ENCODE measurements at places on chromosomes 11 and 22. TPM values are rescaled to one million over a fixed set of nuclear protein-coding genes. Genes with fewer than 3 reads are reported as not detected.
A peak's percentile ranks its signal among the peaks of the same experiment; 100 is the strongest.

The NRGN gene
- 11.0 TPM for polyA plus RNA-seq

GRCh38 chr11:117197516-117198456 lies 1.4 kb upstream of the TAGLN start:
- DNase-seq: no peak

DNA sequence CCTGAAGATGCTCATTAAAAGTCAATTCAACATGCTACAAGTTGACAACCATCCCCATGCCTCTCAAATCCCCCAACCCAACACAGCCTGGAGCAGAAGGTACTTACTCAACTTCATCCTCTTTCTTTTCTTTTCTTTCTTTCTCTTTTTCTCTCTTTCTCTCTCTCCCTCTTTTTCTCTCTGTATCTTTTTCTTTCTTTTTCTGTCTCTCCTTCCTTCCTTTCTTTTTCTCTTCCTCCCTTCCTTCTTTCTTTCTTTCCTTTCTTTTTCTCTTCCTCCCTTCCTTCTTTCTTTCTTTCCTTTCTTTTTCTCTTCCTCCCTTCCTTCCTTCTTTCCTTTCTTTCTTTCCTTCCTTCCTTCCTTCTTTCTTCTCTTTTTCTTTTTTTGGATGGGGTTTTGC lies 135.7 kb upstream of the SEZ6L start:
- DNase-seq: no peak

- no peak for DNase-seq
These were observed 24.3 kb upstream of the SMCO4 start for GRCh38 chr11:93567401-93567895.

The C22orf31 gene
- polyA plus RNA-seq: not detected

DNA sequence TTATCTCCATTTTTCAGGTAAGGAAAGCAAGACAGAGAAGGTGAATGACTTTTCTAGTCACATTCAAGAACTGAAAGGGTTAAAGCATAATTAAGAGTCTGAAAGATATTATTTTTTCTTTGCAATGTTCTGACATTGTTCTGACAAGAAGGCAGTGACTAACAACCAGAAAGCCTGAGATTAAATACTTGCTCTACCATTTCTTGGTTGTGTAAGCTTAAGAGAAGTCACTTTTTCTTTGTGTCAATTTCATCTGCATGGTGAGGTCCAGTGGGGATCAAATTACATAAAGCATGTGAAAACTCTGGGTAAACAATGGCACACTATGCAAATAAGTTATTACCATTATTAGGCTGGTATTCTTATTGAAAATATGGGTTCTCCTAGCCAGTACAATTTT lies 73.7 kb downstream of the PHF21A start:
- no peak for DNase-seq

The LDLRAD3 gene
- polyA plus RNA-seq: 0.01 TPM

DNA sequence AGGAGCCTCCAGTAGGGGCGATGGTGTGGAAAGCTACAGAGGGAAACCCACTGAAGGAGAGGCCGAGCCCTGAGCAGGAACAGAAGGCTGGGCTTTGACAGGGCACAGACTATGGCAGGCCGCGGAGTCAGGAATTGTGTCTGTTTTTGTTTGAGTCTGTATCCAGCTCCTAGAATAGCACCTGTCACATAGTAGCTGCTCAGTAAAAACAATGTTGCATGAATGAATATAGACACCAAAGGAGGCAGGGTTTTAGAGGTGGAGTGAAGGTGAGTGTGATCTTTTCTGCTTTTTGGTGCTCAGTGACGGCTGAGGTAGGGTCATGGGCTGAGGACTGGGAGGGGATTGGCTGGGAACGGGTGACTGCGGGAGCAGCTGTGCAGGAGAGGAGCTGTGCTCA lies 18.5 kb upstream of the APOBEC3A start:
- DNase-seq: no peak

The TPST2 gene
- 46.9 TPM for polyA plus RNA-seq

GRCh38 chr22:35627267-35628041 lies 10.3 kb upstream of the MB start:
- peak; percentile 32 for DNase-seq

DNA sequence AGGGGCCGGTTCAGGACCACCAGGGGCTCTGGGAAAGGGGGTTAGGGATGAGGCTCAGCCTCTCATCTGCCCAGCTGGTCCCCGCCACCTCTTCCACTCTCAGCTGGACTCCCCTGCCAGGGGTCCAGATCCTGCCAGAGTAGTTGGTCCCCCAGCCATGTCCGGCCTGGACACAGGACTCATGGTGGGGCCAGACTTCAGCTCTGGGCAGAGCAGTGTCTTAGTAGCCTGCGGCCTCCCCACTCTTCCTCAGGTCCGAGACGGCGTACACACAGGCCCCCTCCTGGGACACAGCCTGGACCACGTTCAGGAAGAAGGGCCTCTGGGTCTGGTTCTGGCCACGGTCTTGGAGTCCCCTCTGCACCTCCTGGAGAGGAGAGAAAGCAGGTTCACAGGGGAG lies 25.1 kb downstream of the GGT5 start:
- DNase-seq: no peak

GRCh38 chr11:26608507-26609146 lies 36.6 kb upstream of the MUC15 start:
- DNase-seq: no peak

DNA sequence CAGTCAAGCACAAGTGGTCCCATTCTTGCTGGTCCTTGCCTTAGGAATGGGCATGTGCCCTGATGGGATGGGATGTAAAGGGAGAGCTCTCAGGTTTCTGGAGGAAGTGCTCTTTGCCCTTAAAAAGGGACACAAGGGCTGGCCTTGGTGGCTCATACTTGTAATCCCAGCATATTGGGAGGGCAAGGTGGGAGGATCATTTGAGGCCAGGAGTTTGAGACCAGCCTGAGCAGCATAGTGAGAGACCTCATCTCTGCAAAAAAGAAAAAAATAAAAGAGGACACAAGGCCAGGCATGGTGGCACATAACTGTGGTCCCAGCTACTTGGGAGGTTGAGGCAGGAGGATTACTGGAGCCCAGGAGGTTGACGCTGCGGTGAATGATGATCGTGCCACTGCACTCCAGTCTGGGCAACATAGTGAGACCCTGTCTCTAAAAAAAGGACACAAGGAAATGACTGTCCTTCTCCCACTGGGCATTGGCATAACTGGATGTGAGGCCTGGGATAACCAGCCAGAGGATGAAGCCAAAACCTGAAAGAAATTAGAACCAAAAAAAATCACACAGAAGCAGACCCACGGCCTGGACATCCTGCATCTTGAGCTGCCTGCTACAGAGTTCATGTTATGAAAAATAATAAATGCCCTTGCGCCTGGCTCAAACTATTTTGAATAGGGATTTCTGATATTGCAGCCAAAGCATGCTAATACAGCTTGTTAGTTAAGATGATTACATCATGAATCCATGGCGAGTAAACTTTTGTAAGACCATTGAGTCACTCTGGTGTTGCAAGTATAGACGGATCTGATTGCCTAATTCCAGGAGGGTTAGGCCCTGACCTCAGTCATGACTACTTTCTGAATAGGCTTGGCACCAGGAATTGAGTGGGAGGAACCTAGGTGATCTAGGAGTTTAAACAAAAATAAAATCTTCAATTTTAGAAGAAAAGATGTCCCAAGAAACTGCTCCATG lies 12.9 kb upstream of the CRKL start:
- DNase-seq: no peak

DNA sequence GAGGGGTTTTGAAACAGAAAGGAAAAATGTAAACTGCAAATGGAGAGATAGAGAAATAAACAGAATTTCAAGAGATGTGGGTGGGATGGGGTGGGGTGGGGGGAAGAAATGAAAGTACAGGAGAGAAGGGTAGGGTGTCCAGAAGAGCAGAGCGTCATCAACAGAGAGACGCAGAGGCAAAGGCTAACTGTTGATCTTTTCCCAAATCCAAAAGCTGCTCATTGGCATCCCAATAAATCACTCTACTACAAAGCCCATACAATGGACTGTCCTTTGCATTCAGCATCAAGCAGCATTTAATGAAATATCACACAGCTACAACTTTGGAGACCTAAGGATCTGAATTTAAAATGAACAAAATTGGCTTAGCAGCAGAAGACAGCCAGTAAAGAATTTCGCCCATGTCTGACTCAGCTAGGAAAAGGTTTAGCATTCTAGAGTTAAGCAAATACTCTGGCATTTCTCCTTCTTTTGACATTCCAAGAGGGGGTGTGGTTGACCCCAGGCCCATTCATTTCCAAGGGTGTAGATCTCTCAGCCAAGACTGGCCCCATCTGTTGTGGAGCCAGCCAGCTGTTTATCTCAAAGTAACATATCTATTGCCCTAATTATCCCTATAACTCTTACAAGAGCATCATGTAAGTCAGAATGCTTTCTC lies 1.5 kb downstream of the RAB30 start:
- DNase-seq: no peak

DNA sequence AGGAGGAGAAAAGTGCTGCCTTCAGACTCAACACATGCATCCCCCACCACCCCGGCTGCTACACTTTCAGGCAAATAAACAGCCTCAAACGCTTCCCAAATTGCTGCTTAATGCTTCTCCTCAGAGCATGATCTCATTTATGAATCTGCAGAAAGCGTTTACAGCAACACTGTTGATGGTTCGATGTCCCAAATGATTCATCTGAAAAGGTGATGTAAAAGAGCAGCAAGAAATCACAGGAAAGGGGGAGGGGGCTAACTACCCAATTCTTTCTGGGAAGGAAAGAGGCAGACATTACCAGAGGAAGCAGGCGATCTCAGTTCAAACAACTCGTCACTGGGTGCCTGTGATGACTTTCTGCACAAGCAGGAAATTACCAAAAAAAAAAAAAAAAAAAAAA lies 119.6 kb downstream of the TENM4 start:
- DNase-seq: no peak

The RIMBP3B gene
- polyA plus RNA-seq: not detected

The OR52N4 gene
- polyA plus RNA-seq: 10.3 TPM

The OR4C3 gene
- polyA plus RNA-seq: not detected

The BTG4 gene
- polyA plus RNA-seq: not detected

DNA sequence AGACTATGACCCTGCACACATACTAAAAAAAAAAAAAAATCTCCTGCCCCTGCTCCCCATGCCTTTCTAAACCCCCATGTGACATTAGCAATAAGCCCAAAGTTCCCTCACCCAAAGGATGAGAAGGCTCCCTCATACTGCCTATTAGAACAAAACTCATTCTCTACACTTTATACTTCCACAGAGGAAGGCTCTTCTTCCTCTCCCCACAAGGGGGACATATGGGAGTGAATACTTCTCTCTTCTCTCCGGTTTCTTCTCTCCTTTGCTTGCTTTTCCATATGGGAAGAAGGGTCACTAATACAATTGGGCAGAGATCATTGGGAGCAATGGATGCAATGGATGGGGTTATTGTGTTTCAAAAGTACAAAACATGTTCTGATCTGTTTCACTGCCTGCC lies 3.3 kb downstream of the OR52L1 start:
- DNase-seq: no peak

DNA sequence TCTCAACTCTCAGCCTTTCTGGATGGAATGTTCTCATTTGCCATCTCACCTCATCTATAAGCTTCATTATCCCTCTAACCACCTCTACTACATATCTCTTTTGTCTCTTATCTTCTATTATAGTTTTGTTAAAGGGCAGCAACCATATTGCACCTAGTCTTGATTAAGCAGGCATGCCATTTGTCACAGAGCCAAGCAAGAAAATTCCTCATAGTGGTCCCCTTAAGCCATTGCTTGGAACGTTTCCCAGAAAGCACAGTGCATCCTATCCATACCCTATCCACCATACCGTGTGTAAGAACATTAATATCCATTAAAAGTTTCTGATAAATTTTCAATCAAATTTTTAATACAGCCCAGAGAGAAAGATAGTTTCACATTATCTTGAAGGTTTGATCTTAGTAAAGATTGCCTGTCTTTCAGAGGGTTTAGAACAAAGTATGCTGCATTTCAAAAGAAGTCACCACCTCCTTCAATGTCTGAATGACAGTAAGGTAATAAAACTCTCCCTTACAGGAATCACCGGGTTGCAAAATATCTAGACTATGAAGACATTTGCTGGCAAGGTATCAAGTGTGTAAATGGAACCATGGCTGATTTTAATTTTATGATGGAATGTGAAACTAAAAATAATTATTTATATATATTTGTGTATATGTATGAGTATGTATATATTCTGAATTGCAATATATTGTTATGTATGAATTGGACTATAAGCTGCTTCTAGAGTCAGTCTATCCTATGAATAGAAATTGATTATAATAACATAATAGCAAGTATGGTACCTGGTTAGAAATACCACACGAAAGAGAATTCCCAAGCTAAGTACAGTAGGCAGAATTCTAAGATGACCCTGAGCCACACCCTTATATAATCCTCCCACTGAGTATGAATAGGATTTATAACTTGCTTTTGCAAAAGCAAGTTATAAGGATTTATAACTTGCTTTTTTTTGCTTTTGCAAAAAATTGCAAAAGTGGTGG lies 1296.3 kb downstream of the LRRC4C start:
- DNase-seq: no peak

DNA sequence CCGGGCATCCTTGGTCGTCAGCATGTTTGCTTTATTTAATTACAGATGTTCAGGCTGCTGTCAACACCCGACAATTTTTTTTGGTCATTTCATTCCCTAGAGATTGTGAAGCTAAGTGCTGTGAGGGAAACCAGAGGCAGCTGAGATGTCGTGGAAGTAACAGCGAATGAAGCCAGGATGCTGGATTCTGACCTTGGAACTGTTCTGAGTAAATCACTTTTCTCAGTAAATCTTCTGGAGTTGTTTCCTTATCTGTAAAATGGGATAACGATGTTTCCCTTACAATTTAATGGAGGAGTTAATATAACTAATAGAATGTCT lies 390 bp upstream of the CKAP5 start:
- no peak for DNase-seq

DNA sequence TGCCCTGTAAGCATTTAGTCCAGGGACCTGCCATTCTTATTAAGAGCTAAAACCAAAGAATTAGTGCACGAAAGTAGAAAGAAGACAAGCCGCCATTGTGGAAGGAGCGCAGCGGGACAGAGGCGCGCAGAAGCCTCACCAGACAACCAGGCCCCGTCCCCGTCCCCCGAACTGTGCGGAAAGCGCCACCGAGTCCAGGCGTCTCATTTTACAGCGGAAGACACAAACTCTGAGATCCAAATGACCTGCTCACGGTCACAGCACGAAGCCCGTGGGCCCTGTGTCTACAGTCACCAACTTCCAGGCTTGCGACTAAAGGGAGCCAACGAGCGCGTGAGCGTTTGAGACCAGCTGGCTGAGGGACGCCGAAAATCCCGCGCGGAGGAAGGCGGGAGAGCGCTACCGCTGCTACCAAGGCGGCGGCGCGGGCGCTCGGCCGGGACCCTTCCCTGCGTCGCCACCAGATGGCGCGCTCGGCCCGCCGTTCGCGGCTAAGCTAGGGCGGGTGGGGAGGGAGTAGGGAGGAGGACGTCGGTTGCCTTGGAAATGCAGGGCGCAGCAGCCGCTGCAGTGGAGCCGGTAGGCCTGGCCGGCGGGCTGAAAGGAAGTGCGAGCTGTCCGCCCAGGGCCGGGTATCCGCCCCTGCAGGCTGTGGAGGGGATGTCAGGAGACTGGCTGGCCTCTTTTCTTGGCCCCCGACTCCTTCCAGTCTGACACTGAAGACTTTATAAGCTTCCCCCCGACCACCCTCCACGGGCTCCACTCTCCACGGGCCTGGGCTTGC lies 434 bp upstream of the CCDC83 start:
- DNase-seq: peak; percentile 92

GRCh38 chr11:77596626-77597025 lies 6.9 kb downstream of the AQP11 start:
- no peak for DNase-seq

- no peak for DNase-seq
These were observed 6.2 kb downstream of the ADAMTS15 start for GRCh38 chr11:130454491-130455252.

The C11orf97 gene
- polyA plus RNA-seq: not detected

GRCh38 chr22:24723111-24723510 lies 51.4 kb downstream of the PIWIL3 start:
- DNase-seq: no peak

The SLC5A4 gene
- polyA plus RNA-seq: not detected
